ENCODE measurements at places on chromosomes 2 and 18.

- no peak overlapping the region for H3K27ac ChIP-seq
- no peak overlapping the region for H3K4me3 ChIP-seq
- H3K4me1 ChIP-seq = no peaks in the 10 kb centered on the region
These were observed 30.1 kb downstream of the CNGA3 start for GRCh38 chr2:98376301-98376910.

- H3K4me1 ChIP-seq = peaks cover 7% of the 10 kb centered on the region
- H3K36me3 ChIP-seq = no peaks in the 10 kb centered on the region
- H3K27ac ChIP-seq = no peak overlapping the region
- H3K4me3 ChIP-seq = no peak overlapping the region
These were observed 23.8 kb downstream of the SNORC start for GRCh38 chr2:232893834-232894233.

GRCh38 chr2:102892698-102893310 lies 131.0 kb downstream of the TMEM182 start:
- H3K27ac ChIP-seq = no peak overlapping the region
- no peak for DNase-seq
- no peak overlapping the region for H3K4me3 ChIP-seq
- H3K4me1 ChIP-seq = no peaks in the 10 kb centered on the region
- H3K27me3 ChIP-seq = no peaks in the 10 kb centered on the region

- H3K4me3 ChIP-seq = no peak overlapping the region
- no peak for DNase-seq
- H3K36me3 ChIP-seq = no peaks in the 10 kb centered on the region
- H3K27ac ChIP-seq = no peak overlapping the region
- H3K27me3 ChIP-seq = no peaks in the 10 kb centered on the region
- no peaks in the 10 kb centered on the region for H3K4me1 ChIP-seq
These were observed 609.0 kb downstream of the DCC start for GRCh38 chr18:52948868-52949444.

DNA sequence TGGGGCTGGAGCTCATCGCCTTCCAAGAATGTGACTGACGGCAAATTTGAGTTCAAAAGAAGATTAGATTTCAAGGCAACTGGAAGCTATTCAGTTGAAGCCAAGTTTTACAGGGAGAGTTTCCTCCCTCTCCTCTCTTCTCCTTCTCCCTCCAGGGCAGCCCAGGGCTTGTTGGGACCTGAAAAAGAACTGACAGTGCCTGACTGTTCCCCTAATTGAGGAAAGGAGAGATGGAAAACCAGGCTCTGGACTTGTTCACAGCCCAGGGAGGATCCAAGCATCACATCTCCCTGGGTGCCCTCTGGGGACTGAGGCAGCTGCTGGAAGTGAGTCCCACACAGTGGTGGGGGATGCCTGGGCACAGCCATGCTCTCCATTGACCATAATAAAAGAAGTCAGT lies 88.1 kb downstream of the THNSL2 start:
- H3K27me3 ChIP-seq = no peaks in the 10 kb centered on the region
- no peak overlapping the region for H3K27ac ChIP-seq
- H3K4me1 ChIP-seq = no peaks in the 10 kb centered on the region
- no peaks in the 10 kb centered on the region for H3K36me3 ChIP-seq

DNA sequence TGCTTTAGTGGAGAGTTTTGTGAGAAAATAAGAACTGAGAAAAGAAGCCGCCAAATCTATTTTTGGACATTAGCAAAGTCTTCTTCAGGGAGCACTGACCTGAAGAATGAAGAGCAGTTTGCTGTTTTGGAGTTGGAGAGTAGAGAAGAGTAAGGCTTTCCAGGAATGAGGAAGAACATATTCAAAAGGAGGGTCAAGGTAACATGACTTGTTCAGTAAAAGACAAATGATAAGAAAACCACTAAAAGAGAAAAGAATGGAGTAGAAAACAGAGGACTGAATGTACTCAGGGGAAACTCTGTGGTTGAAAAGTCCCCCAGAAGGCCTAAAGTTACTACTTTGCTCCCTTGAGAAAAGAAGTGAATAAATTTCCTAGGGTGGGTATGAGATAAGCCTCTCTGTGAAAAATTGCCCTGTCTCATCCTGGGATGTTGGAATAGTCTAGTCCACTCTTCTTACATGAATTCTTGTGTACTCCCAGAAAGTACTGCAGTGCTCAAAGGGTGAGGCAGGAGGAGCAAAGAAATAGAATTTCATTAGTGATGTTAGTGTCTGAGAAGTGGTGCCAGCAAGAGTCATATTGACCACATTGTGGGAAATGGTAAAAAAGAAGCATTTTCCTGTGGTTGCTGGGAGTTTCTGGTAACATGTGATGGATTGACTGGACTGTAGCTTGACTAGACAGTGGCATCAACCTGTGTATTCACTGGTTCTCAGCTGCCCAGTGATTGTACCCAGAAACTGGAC lies 27.8 kb downstream of the MBD5 start:
- no peak for DNase-seq
- no peaks in the 10 kb centered on the region for H3K27me3 ChIP-seq
- no peak overlapping the region for H3K4me3 ChIP-seq
- no peak overlapping the region for H3K27ac ChIP-seq
- no peaks in the 10 kb centered on the region for H3K36me3 ChIP-seq
- H3K4me1 ChIP-seq = no peaks in the 10 kb centered on the region

- H3K27ac ChIP-seq = no peak overlapping the region
- H3K27me3 ChIP-seq = no peaks in the 10 kb centered on the region
- no peak overlapping the region for H3K4me3 ChIP-seq
These were observed 14.7 kb downstream of the CDK15 start for GRCh38 chr2:201821080-201821479.

DNA sequence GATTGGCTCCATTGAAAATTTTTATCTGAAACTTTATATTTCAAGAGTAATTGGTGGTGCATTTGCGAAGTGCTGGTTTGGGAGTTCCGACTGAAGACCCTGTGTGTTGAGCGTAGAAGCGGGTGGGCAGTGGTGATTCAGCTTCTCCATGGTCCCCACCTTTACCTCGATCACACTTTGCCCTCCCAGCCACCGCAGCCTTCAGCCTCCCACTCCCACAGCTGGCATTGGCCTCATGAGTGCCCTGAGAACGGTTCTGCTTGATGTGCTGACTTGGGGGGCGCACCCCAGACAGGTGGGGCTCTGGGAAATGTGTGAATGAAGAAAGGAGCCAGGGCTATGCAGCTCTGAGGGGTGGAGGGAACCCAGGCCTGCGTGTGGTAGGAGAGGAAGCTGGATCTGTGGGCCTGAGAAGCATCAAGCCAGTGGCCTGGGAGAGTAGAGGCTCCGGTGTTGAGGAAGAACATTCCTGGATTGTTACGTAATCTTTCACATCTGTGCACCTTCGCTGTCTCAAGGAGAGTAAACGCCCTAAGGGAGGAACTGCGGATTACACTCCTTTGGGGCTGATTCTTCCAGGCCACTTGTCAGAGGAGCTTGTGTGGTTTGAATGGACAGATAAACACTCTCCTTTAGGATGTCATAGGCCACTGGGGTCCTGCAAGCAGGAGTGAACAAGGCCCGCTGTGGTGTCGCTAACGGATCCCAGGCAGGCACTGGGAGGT lies 83.8 kb downstream of the NPAS2 start:
- no peaks in the 10 kb centered on the region for H3K27me3 ChIP-seq
- H3K36me3 ChIP-seq = no peaks in the 10 kb centered on the region
- DNase-seq = no peak
- H3K27ac ChIP-seq = no peak overlapping the region
- H3K4me3 ChIP-seq = no peak overlapping the region

- H3K36me3 ChIP-seq = no peaks in the 10 kb centered on the region
- H3K4me1 ChIP-seq = no peaks in the 10 kb centered on the region
- DNase-seq = no peak
- H3K4me3 ChIP-seq = no peak overlapping the region
These were observed 78.0 kb downstream of the NDUFA10 start for GRCh38 chr2:239946864-239947728.

GRCh38 chr2:227370791-227371312 lies 8.3 kb downstream of the TM4SF20 start:
- no peaks in the 10 kb centered on the region for H3K36me3 ChIP-seq
- no peak overlapping the region for H3K27ac ChIP-seq
- H3K27me3 ChIP-seq = no peaks in the 10 kb centered on the region
- no peak for DNase-seq
- no peak overlapping the region for H3K4me3 ChIP-seq

GRCh38 chr2:126765395-126765794 lies 109.4 kb downstream of the GYPC start:
- no peak for DNase-seq
- H3K4me1 ChIP-seq = no peaks in the 10 kb centered on the region
- H3K27me3 ChIP-seq = no peaks in the 10 kb centered on the region
- no peak overlapping the region for H3K27ac ChIP-seq
- H3K36me3 ChIP-seq = no peaks in the 10 kb centered on the region

DNA sequence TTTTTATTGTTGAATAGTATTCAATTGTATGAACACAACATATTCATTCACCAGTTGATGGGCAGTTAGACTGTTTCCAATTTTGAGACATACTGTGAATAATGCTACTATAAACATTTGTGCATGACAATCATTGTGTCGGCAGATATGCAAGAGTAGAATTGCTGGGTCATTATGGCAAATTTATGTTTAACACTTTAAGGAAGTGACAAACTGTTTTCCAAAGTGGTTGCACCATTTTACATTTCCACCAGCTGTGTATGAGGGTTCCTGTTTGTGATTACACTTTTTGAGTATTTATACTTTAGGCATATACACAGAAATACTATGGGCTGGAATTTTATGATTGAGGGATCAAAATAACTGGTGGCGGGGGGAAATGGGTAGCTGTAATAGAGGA lies 61.2 kb downstream of the MAP4K3 start:
- H3K4me3 ChIP-seq = no peak overlapping the region
- peaks cover 5% of the 10 kb centered on the region for H3K4me1 ChIP-seq
- DNase-seq = no peak
- H3K27ac ChIP-seq = no peak overlapping the region

DNA sequence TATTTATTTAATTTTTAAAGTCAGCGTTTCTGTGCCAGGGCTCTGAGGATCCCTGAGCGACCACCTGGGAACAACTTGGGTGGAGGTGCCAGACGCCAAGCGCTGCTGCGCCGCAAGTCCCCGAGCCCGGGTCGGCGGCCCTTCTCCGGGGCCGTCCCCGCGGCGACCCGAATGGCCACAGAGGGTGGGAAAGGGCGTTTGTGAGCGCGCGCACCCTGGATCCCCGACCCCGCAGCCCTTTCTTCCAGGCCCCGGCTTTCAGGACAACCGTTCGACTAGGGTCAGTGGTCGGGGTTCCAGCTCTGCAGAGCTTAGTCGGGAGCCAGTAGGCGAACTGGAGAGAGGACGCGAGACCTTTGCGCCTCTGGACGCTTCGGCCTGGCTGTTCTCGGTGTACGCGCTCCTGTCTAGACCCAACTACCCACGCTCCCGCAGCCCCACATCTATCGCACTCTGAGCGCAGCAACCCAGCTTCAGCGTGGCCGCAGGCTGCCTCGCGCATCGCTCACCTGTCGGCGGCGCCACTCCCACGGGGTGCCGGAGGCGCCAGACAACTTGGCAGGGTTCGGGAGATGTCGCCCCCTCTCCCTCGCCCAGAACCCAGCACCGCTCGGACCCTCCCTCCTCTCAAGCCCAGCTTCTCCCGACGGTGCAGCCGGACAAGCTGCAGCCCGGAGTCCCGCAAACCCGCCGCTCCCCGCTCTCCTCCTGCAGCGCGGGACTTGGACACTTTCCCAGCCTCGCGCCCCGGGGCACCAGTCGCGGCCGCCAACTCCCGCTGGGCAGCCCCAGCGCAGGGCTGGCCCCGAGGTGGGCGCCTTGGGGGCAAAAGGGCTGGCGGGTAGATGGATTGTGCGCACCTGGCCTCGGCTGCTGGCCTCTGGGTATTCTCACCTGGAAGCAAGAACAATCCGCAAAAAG lies 758 bp downstream of the LYPD1 start:
- H3K4me3 ChIP-seq = peak overlapping the region; percentile 71
- no peaks in the 10 kb centered on the region for H3K4me1 ChIP-seq
- no peaks in the 10 kb centered on the region for H3K36me3 ChIP-seq
- H3K27me3 ChIP-seq = peaks cover 51% of the 10 kb centered on the region
- DNase-seq = no peak

GRCh38 chr2:30261695-30262211 lies 30.4 kb downstream of the LBH start:
- no peaks in the 10 kb centered on the region for H3K4me1 ChIP-seq
- H3K27ac ChIP-seq = no peak overlapping the region
- no peak overlapping the region for H3K4me3 ChIP-seq
- no peaks in the 10 kb centered on the region for H3K27me3 ChIP-seq
- no peak for DNase-seq
- peaks cover 10% of the 10 kb centered on the region for H3K36me3 ChIP-seq

DNA sequence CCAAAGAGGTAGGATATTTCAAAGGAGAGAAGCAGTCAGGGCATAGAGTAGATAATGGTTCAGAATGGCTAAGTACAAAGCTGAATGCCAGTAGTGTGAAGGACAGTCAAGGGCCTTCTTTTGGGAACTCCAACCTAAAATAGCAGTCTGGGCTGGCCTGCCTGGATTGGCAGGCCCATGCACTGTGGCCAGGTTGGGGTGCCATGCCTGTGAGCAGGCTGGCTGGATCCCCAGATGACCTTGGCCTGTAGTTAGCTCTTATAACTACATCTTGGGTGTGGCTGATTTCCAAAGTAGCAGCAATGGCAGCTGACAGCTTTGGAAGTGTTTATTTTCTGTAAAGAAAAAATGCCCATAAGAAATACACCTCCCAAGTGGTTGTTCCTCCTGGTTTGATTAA lies 51.5 kb upstream of the ITGB6 start:
- H3K4me3 ChIP-seq = no peak overlapping the region
- no peaks in the 10 kb centered on the region for H3K4me1 ChIP-seq
- no peaks in the 10 kb centered on the region for H3K36me3 ChIP-seq

DNA sequence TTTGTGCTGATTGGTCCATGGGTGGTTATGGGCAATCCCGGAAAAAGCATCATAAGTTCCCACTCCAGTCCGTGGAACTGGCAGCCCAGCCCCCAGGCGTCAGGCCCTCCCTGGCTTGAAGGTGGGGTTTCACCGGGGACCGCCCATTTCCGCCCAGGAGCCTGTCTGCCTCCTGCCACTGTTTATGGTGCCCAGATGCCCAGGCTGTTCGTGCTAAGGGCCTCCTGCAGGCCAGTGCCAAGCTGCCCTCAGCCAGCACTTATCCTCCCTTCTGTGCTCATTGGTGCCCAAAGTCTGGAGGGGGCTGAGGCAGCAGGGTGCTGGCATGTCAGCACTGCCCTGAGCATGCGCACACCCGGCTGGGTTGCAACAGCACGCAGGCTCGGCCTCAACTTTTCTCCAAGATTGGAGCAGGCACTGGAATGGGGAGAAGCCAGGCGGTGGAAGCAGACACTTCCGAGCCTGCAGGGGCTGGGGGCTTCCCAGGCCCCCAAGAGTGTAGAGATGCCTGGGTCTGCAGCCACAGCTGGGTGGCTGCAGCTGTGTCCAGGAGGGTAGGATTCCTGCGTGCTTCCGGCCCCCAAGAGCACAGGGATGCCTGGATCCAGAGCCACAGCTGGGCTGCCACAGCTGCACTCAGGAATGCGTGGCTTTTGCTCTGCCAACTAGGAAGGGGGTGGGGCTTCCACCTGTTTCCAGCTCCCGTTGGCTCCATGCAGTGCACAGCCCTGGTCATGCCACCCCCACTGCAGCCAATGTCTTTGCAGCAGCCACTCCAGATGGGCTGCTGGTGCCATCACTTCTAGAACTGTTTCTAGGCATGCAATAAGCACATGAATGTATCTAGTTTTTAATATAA lies 74.0 kb downstream of the AGPS start:
- H3K36me3 ChIP-seq = no peaks in the 10 kb centered on the region
- H3K4me3 ChIP-seq = no peak overlapping the region
- H3K4me1 ChIP-seq = peaks cover 2% of the 10 kb centered on the region
